K562 (cell line): ENCODE measurements at places on chromosomes 12 and 14.

DNA sequence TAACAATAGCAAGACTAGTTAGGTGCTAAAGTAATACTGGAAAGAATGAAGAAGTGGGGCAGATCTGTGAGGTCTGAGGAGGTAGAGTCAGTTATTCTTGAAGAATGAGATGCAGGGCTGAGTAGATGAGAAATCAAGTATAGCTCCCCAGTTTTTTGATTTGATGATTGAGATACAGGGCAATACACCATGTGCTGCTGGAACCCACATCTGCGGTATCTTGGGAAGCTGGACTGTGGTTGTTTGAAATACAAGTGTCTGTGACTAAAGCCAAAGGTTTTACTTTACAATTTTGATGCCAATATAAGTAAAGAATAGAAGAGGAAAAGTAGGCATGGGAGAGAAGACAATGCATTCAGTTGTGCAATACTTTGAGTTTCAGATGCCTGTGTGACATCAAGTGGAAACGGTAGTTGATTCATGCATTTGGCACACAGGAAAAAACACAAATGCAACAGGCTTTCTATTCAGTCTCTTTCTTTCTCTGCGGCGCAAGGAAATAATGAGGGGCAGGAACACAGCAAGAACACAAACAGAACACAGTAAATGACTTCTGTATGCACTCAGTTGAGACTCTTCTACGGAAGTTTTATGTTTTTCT, 190.2 kb upstream of the SLC38A2 start:
- DNase-seq = no peak

- no peak for DNase-seq
Observed at GRCh38 chr12:20390846-20391245, 22.5 kb downstream of the PDE3A start.

DNA sequence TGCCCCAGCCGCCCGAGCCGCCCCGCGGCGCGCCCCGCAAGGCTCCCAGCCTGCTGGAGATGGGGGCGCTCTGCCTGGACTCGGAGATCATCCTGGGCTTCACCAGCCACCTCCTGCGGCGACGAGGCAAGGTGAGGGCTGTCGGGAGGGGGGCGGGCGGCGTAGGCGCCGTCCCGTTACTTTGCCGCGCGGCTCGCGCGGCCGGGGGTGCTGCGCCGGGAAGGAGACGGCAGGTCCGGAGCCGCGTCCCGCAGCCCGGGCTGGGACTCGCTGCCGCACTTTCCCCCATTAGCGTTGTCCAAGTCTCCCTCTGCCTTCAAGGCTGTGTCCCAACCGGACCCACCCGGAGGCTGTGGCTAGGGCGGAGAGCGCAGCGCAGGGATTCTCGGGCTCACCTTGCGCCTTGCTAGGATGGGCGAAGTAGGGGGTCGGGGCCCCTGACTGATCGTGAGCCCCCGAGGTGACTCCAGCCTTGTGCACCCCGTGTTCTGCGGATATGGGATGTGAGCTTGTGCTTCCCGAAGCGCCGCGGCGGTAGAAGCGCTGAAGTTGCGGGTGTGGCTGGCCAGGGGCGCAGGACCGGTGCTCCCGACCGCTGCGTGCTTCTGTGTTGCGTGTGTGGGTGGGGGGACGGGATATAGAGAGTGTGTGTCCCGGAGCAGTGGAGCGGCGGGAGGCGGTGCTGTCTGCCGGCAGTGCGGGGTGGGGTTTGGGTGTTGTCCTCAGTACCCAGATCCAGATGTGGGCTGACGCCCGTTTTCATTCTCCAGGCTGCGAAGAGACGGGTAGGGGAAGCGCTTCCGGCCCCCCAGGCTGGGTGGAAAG, 1.7 kb upstream of the KIF26A start:
- DNase-seq = no peak

DNA sequence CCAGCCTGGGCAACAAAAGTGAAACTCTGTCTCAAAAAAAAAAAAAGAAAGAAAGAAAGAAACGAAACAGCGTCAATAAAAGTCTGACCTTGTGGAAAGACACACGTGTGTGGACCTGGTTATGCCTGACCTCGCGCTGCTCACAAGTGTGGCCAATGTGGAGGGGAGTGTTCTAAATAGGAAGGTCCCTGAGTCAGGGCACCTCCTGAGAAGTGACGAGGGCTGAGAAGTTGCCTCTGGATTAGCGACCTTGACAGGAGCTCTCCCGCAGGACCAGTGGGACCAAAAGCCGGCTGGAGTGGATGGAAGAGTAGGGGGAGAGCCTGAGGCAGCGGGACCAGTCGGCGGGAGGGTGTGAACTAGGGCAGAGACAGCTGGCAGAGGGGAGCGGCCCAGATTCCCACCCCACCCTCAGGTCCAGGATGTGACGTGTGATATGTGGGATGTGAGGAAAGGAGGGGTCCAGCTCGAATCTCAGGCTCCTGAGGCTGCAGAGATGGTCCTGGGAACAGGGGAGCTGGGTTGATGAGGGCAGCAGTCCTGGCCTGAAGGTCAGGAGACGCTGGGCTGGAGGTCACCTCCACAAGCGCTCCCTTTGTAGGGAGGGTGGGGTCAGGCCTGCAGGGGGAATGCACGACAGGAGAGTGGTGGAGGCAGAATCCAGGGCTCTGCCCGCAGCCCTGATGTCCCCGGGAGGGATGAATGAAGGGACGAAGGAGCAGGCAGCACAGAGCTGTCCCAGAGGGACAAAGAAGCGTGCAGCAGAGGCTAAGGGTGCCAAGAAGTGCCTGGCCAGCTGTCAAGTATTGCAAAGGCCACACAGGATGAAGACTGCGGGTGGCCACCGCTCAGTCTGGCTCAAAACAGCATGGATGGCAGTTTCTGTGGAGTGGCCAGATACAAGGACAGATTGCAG, 24.8 kb upstream of the GPR68 start:
- no peak for DNase-seq

GRCh38 chr12:45131506-45131905, 80.6 kb upstream of the DBX2 start:
- no peak for DNase-seq

DNA sequence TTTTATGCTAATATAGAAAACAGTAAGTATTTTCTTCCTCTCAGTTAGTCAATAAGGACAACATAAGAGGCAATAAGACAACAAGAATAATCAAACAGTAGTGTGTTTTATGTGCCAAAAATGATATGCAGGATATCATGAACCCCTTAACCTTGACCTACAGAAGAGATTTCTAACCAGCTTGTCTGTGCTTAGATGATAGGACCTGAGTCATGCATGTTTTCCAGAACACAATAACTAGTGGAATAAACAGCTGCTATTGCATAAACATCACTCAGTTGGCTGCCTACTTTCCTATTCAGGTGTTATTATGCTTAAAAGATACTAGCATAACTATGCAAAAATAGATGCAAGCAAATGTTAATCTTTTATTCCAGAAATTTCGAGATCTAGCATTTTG, 282.5 kb downstream of the PRKD1 start:
- DNase-seq = no peak

DNA sequence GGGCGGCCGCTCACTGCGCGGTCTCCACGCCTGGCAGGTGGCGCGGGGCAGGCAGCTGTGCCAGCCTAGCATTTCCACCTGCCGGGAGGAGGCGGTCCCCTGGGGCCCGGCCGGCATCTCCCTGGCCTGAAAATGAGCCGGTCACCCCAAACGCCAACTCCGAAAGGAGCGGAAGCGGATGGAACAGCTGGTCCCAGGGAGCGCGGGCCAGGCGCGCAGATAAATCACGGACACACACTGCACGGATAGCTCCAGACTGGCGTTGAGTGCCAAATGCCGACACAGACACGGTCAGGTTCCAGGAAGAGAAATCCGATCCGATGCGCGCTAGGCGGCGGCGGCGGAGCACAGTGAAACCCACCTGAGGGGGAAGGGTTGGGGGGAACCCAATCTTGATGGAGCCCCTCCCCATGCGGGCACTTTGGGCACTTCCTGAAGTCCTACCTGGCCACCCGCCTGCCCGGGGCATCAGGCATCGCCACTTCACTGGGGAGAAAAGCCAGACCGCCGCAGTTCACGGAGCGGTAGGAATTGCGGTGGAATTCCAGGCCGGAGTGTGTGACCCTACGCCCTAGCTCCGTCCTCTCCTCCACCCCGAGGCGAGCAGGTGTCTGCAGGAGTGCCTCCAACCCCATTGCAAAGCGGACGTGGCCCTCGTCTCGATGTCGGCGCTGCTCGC, 624 bp upstream of the PLEKHD1 start:
- no peak for DNase-seq

- no peak for DNase-seq
Observed at GRCh38 chr14:52377940-52378339, 63.8 kb downstream of the PTGER2 start.

DNA sequence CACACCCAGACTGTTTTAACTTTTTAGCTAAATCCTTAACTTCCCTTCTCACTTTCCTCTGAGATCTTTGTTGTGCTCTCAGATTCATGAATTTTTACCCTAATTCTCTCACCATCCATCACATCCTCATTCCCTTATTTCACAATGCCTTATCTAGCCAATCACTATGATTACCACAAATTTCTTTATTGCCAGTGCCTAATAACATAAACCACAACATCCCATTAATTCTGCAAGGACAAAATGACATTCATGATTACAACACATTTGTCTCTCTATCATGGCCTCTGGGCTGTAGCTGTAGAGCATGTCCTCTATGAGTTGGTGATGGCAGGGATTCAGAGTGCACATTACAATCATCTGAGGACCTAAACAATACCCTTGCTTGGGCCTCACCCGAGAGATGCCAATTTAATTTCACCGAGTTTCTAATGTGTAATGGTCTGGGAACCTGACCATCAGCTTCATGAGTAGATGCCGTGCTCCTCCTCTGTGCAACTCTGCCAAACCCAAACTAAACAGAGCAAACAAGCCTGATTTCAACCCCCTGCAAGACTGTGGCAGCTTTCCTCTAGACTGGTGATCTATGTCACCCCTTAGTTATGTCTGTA, 99.3 kb downstream of the SPTSSA start:
- no peak for DNase-seq

- DNase-seq = no peak
Observed at GRCh38 chr12:80818878-80819277, 102.2 kb downstream of the MYF5 start.

DNA sequence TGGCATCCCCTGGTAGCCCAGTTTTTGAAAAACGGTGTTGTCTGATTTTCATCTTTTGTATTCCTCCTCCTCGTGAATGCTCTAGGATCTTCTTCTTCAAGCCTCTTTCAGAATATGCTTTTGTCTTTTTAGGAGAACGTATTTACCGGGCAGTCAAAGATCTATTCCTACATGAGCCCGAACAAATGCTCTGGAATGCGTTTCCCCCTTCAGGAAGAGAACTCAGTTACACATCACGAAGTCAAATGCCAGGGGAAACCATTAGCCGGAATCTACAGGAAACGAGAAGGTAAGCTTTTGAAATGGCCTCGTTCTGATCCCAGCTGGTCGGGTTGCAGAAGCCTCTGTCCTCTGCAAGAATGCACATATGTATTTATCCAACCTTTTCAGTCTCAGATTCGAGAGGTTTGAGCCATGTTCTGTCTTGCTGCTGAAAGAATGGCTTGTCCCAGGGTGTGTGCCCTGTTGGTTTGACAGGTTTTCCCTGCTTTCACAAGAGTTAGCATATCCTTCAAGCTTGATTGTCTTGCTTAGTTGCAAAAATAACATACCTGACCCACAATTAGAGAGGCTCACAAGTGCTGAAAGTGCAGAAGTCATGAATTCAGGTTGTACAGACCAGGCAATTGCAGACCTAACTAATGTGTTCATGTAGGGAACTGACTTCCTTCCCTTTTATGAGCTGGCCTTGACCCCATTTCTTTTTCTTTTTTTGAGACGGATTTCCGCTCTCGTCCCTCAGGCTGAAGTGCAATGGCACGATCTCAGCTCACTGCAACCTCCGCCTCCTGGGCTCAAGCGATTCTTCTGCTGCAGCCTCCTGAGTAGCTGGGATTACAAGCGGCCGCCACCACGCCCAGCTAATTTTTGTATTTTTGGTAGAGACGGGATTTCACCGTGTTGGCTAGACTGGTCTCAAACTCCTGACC, 6.8 kb downstream of the KMT5A start:
- DNase-seq = no peak

- no peak for DNase-seq
Observed at GRCh38 chr14:96987771-96988170, 190.6 kb downstream of the VRK1 start.

GRCh38 chr14:103131580-103131979, 8.3 kb downstream of the TNFAIP2 start:
- no peak for DNase-seq

DNA sequence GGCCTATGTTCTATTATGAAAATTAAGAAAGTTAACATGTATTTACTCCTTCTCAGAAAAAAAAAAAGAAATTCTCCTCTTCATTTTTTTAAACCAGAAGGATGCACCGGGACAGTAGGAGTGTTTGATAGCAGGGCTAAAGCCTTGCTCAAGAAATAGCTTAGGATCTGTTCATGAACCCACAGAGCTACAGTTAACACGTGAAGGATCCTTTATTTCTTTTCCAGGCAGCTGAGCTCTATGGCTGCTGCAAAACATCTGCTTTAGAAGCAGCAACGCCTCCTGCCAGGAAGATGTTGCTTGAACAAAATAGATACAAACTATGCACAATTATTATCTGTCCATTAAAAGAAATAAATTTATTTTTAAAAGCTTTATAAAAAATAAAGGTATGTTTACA, 254.8 kb downstream of the PRKD1 start:
- DNase-seq = no peak

DNA sequence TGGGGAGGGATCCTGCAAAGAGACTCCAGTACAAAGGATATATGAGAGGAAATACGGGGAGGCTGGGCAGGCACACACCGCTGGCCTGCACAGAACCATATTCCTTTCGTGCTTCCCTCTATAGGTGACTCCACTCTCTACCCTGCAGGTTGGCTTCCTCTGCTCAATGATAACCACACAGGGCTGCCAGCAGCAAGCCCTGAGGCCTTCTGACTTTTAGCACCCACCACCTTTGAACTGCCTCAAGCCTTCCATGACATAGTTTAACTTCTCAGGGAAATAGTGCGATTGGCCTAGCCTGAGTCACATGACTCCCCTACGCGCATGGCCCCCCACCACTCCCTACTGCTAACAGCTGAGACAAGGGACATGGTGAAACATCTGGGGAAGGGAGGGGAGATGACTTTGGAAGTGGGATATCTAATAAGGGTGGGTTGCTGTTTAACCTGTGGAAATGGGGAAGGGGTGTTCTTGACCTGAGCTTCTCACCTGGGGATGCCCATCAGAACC, 3.0 kb upstream of the FOXN3 start:
- DNase-seq = no peak

- no peak for DNase-seq
Observed at GRCh38 chr14:72839351-72839750, 54.5 kb downstream of the DPF3 start.

DNA sequence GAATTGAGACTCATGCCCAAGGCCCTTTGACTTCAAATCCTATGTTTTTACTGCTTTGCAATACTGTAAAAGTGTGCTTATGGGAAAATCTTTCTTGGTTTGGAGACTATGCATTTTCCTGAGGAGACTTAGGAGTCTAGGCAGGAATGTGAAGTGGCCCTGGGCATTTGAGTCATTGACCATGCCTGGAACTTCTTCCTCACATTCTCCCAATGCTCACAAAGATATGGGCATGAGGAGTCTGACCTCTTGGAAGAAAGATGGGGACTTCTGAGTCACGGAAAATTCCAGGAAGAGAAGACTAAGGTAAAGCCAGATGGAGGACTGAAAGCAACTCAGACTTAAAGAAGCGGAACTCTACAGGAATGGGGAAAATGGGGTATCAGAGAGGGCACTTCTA, 38.2 kb upstream of the ZNF641 start:
- no peak for DNase-seq

GRCh38 chr12:124550123-124551089, 17.0 kb downstream of the NCOR2 start:
- DNase-seq = no peak

- DNase-seq = no peak
Observed at GRCh38 chr14:68713782-68714181, 79.1 kb downstream of the ZFP36L1 start.
